CD4-positive, alpha-beta T cell (primary cell): ENCODE measurements at places on chromosomes 6 and 20.

GRCh38 chr20:59805786-59806577 lies 127.5 kb downstream of the SYCP2 start:
- no peak for DNase-seq

DNA sequence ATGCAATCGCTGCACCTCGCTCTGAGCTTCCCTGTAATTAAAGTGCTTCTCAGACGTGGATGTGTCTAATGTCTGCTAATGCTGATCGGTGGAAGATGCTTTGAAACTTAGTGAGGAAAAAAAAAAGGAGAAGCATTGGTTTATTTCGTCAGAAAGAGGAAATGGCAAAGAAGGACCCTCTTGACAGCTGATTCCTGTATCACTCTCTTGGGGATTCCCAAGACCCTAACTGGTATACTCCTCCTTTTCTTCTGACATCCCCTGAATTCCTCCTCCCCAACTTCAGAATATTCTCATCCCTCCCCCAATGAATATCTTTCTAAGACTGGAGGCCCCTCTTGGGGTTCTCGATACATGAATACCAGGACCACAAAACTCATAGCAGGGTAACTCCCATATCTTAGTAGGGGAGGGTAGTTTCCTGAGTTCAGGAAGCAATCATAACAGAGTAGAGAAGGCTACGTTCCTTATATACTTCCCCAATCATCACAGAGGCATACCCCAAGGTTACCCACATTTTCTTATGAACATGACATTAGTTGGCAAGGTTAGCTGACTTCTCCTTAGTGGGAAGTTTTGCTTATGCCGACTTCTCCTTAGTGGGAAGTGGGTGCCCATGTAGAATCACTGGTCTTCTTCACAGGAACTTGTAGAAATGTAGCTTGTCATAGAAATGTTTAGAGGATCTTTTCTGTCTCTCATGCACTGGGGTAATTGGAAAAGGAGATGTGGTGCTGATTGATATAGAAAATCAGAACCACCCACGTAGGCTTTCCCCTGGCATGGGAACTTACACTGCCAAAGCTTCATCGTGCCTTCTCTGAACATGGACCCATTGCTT lies 63.8 kb upstream of the ATXN1 start:
- no peak for DNase-seq

- DNase-seq, result no peak
Observed at GRCh38 chr6:11522812-11523605, 14.5 kb upstream of the TMEM170B start.

- DNase-seq, result no peak
Observed at GRCh38 chr6:35059596-35060345, 81.4 kb downstream of the TCP11 start.

- DNase-seq, result no peak
Observed at GRCh38 chr6:25601800-25602673, 50.0 kb upstream of the SCGN start.

- no peak for DNase-seq
Observed at GRCh38 chr20:35248641-35249475, 22.4 kb downstream of the MMP24 start.
